Epithelial cell of esophagus (primary cell): ENCODE measurements at places on chromosomes 16 and 17.

DNA sequence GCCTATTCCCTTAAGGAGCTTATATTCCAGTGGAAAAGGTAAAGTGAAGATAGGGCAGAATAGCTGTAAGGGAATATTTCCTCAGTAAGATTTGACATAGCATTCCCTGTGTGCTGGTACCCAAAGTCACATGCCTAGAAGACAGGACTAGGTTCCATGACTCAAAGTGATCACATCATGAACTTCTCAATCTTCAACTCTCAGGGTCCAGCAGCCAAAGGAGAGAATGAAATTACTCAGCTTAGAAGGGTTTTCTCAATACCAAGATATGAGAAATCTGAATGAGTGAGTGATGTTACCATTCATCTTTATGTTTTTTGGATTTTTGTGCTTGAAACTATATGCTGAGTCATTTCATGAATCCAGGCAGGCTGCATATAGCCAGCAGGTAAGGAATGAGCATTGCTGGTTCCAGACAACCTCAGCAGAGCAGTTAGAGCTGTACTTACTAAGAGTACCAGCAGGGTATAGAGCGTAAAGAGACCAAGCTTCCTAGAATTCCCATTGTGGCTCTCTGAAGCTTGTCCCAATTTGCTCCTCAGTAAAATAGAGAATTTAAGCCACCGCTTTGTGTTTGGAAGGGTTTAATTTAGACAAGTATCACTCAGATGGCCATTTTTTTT, 91.1 kb downstream of the ANKFN1 start:
- DNase-seq: no peak

DNA sequence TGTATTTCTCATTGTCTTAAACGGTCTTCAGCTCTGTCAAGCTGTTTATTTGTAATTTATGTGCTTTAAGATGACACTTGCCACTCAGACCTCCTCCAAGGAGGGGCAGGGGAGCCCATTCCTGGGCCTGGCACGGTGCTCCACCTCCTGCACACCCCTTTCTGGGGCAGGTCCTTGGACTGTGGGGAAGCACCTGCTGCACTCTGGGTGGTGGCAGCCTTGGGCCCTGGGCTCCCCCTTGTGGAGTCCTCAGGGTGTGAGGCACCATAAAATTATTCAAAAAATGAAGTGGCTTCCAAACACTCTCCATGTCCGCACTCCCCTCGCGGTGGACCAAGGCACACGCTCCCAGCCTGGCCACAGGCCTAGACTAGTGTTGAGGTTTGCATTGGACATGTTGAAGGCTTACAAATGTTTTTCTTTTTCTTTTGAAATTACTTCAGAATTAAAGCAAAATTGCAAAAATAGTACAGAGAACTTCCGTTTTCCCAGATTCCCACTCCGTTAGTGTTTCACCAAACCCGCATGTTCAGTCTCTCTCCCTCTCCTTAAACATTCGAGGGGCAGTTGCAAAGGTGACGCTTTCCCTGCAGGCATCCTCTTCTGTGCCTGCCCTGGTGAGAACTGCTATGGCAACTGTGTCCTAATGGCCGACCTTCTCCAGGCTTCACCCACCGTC, 32.4 kb downstream of the FOXK2 start:
- peak; percentile 81 for DNase-seq

GRCh38 chr17:37310940-37311339, 64.8 kb upstream of the C17orf78 start:
- no peak for DNase-seq

DNA sequence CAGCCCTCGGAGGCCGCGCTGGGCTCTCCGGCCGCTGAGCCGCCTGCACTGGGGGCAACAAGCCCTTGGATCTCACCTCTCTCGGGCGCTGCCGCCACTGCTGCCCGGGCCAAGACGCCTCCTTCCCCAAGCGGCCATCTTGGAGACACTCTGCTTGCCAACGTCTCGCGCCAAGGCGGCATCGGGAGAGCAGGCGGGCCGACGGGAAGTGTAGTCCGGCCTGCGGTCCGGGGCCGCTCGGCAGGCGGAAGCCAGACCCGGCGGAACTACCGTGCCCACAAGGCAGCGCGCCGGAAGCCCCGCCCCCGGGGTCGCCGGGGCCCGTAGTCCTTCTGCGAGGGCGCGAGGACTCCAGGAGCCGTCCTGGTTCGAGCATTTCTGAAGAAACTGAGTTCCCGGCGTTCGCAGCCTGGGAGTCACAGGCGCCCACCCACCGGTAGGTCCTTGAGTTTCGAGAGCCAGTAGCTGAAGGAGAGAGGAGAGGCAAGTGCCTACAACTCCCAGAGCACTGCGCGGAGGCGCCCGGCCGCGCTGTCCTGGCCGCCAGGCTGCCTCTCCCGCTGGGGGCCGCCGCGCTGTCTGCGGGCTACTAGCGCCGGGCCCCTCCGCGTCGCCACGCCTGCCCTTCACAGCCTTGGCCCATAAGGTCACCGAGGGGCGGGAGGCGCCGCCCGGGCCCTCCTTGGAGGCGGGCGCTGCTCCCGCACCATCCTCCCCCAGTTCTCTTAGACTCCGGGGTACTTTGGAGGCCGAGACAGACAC, at the start of gene TMEM11:
TSS of gene TMEM11 (minus strand) at position 147 of the 762 bp plus-strand sequence. CDS start at position 138, 9 bp downstream.
- DNase-seq: peak; percentile 98

DNA sequence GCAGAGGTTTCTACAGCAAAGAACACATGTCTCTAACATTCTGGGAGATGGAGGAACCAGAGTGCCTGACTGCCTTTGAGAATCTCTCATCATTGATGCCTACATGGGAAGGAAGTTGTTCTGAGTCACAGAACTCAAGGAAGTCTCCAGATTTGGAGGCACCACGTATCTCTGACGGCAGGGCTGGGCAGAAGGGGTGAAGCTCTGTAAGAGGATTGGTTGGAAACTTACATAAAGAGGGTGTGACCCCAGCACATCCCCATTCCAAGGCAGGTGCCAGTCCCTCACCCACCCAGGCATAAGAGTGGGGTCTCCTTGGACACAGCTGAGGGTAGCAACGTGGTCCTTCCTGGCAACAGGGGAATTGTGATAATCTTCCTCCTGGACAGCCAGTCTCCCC, 17.4 kb downstream of the TNFRSF13B start:
- no peak for DNase-seq

DNA sequence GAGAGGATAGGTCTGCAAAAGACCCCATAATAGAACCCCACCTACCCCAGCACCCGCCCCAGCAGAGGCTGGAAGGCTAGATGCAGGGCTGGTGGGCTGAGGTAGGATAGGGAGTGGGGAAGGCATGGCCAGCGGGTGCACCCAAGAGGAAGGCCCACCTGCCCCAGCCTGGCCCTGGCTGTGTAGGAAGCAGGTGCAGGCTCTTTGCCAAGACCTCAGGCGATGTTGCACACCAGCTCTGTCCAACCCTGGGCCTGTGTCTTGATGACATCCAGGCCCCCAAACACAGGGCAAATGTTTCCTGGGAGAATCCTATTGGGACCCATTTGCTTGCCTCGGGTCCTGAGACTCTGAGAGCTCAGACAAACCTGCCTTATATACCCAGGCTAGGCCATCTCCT, 12.2 kb downstream of the UNC119 start:
- no peak for DNase-seq

DNA sequence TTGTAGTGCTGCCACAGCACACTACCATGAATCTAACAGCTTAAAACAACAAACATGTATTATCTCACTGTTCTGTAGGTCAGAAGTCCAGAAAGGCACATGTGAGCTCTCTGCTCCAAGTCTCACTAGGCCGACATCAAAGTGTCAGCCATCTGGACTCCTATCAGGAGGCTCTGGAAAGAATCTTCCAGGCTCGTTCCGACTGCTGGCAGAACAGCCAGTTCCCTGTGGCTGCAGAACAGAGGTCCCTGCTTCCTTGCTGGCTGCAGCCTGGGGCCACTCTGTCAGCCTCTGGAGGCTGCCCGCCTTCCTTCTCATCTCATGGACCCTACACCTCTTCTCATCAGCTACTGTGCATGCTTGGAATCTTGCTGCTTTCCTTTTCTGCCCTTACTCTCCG, 168.9 kb downstream of the CBLN1 start:
- DNase-seq: no peak
